ENCODE measurements at places on chromosomes 12 and 14. TPM values are rescaled to one million over a fixed set of nuclear protein-coding genes. Genes with fewer than 3 reads are reported as not detected.

Gene ANKRD33
- not detected for total RNA-seq

Gene RPGRIP1
- total RNA-seq: not detected

GRCh38 chr12:81150382-81150781 is 72.5 kb downstream of the ACSS3 start:
- H3K4me3 ChIP-seq: no peak overlapping the region
- H3K4me1 ChIP-seq: no peaks in the 10 kb centered on the region
- H3K36me3 ChIP-seq: no peaks in the 10 kb centered on the region
- no peak overlapping the region for H3K27ac ChIP-seq

Gene LRRC43
- total RNA-seq: not detected
